ENCODE measurements at places on chromosomes 11 and 22. TPM values are rescaled to one million over a fixed set of nuclear protein-coding genes. Genes with fewer than 3 reads are reported as not detected.

The PTPRCAP gene
- 26.6 TPM for total RNA-seq

The SPI1 gene
- total RNA-seq, result 98.2 TPM

The C1QTNF5 gene
- total RNA-seq, result 95.8 TPM

GRCh38 chr11:61935861-61936260 is 14.3 kb upstream of the BEST1 start:
- no peak overlapping the region for H3K4me3 ChIP-seq
- no peak overlapping the region for H3K27ac ChIP-seq

- H3K36me3 ChIP-seq, result no peaks in the 10 kb centered on the region
- no peaks in the 10 kb centered on the region for H3K27me3 ChIP-seq
- H3K4me1 ChIP-seq, result no peaks in the 10 kb centered on the region
Measured at GRCh38 chr11:17642980-17643379, 76.4 kb upstream of the MYOD1 start.

DNA sequence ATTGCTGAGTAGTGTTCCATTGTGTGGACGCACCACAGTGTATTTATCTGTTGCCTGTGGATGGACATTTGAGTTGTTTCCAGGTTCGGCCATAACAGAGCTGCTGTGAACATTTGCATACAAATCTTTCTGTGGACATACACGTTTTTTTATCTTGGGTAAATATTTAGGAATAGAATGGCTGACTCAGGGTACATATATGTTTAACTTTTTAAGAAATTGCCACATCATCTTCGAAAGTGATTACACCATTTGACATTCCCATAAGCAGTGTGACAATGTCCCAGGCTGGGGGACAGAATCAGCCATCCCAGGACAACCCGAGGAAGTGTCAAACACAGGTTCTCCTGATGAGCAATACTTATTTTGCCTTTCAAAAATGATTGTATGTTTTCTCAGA is 87.9 kb downstream of the OSBP2 start:
- DNase-seq, result no peak
- H3K27me3 ChIP-seq, result no peaks in the 10 kb centered on the region
- H3K27ac ChIP-seq, result no peak overlapping the region
- no peaks in the 10 kb centered on the region for H3K4me1 ChIP-seq
- no peaks in the 10 kb centered on the region for H3K36me3 ChIP-seq

The RASGRP2 gene
- total RNA-seq, result 44.2 TPM

DNA sequence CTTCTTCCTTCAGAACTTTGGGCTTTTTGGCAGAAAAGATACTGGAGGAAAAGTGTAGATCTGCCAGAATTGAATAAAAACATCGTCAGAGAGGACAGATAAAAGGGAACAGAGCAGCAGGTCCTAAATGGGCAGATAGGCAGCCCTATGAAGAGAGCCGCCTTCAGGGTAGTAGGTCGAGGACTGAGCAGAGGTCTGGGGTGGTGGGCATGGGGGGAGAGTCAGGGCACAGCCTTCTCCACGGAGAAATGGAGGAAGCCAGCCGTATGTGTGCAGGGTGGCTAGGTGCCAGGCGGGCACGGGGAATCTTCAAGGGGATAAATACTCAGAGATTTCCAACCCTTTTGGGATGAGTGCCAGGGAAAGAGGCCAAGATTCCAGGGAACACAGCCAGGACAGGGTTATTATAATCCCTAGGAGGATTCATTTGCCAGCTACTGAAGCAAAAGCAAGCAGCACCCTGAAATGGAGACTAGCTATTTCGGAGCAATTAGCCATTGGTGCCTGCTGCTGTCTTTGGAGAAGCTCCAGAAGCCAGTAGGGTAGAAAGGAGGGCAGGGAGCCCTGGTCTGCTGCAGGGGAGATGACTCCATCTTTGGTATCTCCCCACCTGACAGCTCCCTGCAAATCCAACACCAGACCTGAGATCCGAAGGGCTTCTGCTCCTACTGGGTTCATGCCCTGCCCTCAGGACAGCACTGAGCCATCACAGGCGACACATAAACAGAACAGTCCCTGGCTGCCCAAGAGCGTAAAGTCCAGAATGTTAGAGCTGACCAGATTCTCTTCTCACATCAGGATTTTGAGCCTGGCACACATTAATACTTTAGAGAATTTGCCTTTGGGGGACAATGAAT is 174.5 kb upstream of the NTM start:
- H3K27me3 ChIP-seq, result no peaks in the 10 kb centered on the region
- no peaks in the 10 kb centered on the region for H3K36me3 ChIP-seq
- H3K4me1 ChIP-seq, result no peaks in the 10 kb centered on the region
- H3K27ac ChIP-seq, result no peak overlapping the region
- DNase-seq, result no peak

- no peak for DNase-seq
- H3K4me3 ChIP-seq, result no peak overlapping the region
- H3K27ac ChIP-seq, result peak overlapping the region; percentile 68
- H3K27me3 ChIP-seq, result no peaks in the 10 kb centered on the region
Measured at GRCh38 chr22:27123880-27124279, 466.5 kb downstream of the MIAT start.

DNA sequence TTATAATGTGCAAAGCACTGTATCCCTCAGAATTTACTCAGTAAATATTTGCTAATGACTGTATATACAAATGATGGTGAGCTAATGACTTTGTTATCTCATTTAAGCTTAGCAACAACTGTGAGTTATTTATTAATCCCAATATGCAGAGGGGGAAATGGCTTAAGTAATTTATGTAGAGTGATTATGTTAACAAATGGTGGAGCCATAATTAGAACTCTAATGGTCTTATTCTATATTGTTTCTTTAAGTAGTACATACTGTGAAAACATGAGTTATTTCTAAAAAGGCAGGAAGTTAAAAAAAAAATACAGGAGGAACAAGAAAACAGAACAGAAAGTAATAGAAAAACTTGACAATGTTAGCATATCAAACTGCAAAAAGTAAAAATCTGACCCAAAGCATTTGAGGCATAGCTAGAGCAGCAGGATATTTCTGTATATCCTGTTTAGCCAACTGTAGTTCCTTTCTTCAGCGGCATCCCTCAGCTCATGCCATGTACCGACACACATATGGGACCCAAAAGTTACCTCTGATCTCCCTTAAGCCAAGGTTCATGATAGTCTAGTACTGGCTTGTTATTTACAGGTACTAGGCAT is 94.2 kb downstream of the FCHSD2 start:
- H3K27me3 ChIP-seq, result no peaks in the 10 kb centered on the region
- peaks cover 14% of the 10 kb centered on the region for H3K4me1 ChIP-seq
- no peak for DNase-seq
- H3K36me3 ChIP-seq, result no peaks in the 10 kb centered on the region
- H3K4me3 ChIP-seq, result peak overlapping the region; percentile 6
- H3K27ac ChIP-seq, result peak overlapping the region; percentile 11

The KCNQ1 gene
- 2.3 TPM for total RNA-seq

The SERPING1 gene
- 607 TPM for total RNA-seq

The ZNF214 gene
- not detected for total RNA-seq

The ROM1 gene
- total RNA-seq, result not detected

DNA sequence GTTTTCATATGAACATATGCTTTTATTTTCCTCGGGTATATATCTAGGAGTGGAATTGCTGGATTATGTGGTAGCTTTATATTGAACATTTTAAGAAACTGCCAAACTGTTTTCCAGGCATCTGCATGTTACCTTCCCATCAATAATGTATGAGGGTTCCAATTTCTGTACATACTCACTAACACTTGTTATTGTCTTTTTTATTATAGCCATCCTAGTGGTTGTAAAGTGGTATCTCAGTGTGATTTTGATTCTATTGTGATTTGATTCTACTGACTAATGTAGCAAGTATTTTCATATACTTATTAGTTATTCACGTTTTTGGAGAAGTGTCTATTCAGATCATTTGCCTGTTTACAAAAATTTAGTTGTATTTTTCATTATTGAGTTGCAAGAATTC is 2.0 kb downstream of the ANO5 start:
- no peak for DNase-seq
- no peaks in the 10 kb centered on the region for H3K36me3 ChIP-seq
- no peaks in the 10 kb centered on the region for H3K4me1 ChIP-seq
- H3K4me3 ChIP-seq, result no peak overlapping the region
- no peaks in the 10 kb centered on the region for H3K27me3 ChIP-seq

- DNase-seq, result no peak
- no peaks in the 10 kb centered on the region for H3K27me3 ChIP-seq
- H3K4me3 ChIP-seq, result no peak overlapping the region
- peaks cover 25% of the 10 kb centered on the region for H3K36me3 ChIP-seq
Measured at GRCh38 chr11:117171404-117172061, 7.0 kb upstream of the SIDT2 start.

The SYT9 gene
- 3.1 TPM for total RNA-seq

The LRRC75B gene
- total RNA-seq, result 22.7 TPM

DNA sequence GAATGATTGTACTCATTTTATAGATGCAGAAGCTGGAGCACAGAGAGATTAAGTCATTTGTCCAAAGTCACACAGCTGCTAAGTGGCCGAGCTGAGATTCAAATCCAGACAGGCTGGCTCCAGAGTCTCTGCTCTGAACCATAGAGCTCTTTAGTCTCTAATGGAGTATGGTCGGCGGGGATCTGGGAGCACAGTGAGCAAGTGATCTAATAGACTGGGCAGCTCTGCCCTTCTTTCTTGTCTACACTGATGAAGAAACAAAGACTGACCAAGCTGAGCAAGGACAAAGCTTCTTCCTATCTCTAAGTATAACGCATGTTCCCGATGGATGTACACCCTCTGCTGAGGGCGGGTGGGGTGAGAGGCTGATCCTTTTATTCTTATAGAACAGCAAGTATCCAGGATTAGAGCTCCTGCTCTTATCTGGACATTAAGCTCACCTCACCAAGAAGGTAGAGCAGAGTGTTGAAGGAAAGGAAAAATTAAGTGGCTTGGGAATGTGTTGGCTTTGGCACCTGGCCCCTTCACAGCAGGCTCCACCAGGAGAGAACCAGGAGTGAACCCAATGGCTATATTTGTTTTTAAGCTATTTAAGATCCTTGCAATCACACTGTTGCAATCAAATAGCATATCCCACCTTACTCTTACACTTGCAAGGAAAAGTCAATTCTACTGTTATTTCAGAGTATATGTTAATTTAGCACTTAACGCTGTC is 68.7 kb downstream of the ETS1 start:
- peak overlapping the region; percentile 86 for H3K4me3 ChIP-seq
- no peak for DNase-seq
- no peaks in the 10 kb centered on the region for H3K27me3 ChIP-seq
- H3K4me1 ChIP-seq, result peaks cover 45% of the 10 kb centered on the region

GRCh38 chr11:15629690-15630321 is 515.1 kb downstream of the INSC start:
- H3K27ac ChIP-seq, result no peak overlapping the region
- no peaks in the 10 kb centered on the region for H3K4me1 ChIP-seq
- no peaks in the 10 kb centered on the region for H3K27me3 ChIP-seq
- no peak overlapping the region for H3K4me3 ChIP-seq

- no peak overlapping the region for H3K27ac ChIP-seq
- no peak overlapping the region for H3K4me3 ChIP-seq
- H3K4me1 ChIP-seq, result peaks cover 15% of the 10 kb centered on the region
- no peaks in the 10 kb centered on the region for H3K36me3 ChIP-seq
Measured at GRCh38 chr22:32413719-32414118, 1.7 kb upstream of the RTCB start.

DNA sequence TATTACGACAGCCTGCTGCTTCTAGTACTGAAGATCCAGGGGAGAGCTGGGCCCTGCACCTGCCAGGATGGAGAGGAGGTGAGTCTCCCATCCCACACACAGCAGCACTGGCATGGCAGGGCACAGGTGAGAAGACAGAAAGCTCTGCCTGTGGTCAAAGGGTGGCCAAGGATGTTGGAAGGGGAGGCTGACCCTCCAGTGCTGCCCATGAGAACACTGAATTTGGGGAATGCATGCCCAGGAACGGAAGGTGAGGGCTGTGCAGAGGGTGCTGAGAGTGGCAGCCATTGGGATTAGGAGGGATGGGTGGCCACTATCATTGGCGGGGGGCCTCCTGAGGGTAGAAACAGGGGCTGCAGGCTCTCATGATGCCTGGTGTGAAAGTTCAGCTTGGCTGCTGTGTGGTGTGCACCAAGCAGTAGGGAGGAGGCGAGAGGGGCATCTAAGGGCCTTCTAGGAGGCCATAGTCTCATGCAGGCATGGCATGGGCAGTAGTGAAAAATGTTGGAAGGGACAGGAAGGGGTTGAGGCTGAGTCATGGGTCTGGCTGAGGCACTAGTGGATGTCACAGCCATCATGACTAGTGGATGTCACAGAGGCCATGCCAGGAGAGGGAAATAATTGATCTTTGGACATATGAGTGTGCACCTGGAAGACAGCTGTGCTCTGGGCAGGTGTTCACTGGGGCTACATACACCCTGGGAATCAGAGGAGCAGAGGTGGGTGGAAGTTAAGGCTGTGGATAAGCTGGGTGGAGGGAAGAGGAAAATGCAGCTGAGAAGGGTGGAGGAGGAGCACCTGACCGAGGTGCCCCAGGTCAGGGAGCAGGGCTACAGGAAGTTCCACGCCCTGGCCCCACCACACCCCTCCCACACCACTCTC is 2.5 kb upstream of the LRRC74B start:
- H3K4me1 ChIP-seq, result peaks cover 15% of the 10 kb centered on the region
- no peak overlapping the region for H3K27ac ChIP-seq
- H3K36me3 ChIP-seq, result no peaks in the 10 kb centered on the region
- DNase-seq, result no peak
- H3K27me3 ChIP-seq, result no peaks in the 10 kb centered on the region

The PDGFB gene
- 8.9 TPM for total RNA-seq

DNA sequence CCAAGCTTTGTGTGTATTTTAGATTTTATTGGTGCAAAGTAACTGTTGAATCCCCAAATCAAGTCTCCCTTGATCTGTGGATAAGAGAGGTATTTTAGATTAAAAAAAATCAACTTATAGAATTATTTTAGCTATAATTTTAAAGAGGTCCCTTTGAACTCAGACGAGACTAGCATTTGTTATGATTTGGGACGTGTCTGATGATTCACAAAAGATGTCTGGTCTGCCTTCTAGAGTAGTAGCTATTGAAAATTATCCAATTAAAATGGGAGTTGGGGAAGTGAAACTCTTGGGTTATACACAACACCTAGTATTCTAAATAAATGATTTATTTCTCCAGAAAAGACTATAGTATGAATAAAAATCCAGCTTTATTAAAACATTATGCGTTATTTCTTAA is 227.9 kb upstream of the GRIA4 start:
- no peaks in the 10 kb centered on the region for H3K36me3 ChIP-seq
- H3K4me1 ChIP-seq, result no peaks in the 10 kb centered on the region
- H3K4me3 ChIP-seq, result no peak overlapping the region
- no peaks in the 10 kb centered on the region for H3K27me3 ChIP-seq
- H3K27ac ChIP-seq, result no peak overlapping the region

The MRGPRF gene
- 209 TPM for total RNA-seq

The OR51D1 gene
- total RNA-seq, result not detected

- H3K4me1 ChIP-seq, result no peaks in the 10 kb centered on the region
- no peaks in the 10 kb centered on the region for H3K27me3 ChIP-seq
- H3K4me3 ChIP-seq, result no peak overlapping the region
- H3K36me3 ChIP-seq, result no peaks in the 10 kb centered on the region
- H3K27ac ChIP-seq, result no peak overlapping the region
Measured at GRCh38 chr11:45264839-45265515, 21.2 kb downstream of the SYT13 start.

GRCh38 chr11:116989184-116989583 is 109.0 kb downstream of the SIK3 start:
- H3K4me3 ChIP-seq, result no peak overlapping the region
- DNase-seq, result no peak
- no peaks in the 10 kb centered on the region for H3K36me3 ChIP-seq

- H3K36me3 ChIP-seq, result no peaks in the 10 kb centered on the region
- H3K27ac ChIP-seq, result no peak overlapping the region
- H3K4me1 ChIP-seq, result peaks cover 5% of the 10 kb centered on the region
- H3K27me3 ChIP-seq, result no peaks in the 10 kb centered on the region
- no peak for DNase-seq
Measured at GRCh38 chr11:10459029-10459970, 4.2 kb downstream of the AMPD3 start.

Measured in ascending aorta (tissue), 2 donors.